ENCODE measurements at places on chromosomes 12 and 14.

DNA sequence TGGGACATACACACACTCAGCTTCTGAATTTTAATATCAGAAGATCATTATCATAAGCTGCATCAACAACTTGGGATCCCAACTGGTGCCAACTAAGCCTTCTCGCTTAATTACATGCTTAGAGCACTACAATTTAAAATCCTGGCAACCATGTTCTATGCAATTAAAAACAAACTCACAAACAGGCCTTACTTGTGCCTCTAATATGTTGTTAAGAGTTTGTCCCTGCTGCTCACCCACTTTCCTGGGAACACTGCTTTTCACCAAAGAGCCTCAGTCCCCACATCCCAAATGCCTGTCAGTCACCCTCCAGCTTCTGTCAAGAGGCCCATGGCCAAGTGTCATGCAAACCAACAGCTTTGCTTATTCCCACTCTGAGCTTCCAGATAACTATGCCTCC is 69.7 kb downstream of the TTC9 start:
- DNase-seq = no peak

- DNase-seq = no peak
Measured at GRCh38 chr14:68669111-68669511, 123.8 kb downstream of the ZFP36L1 start.

DNA sequence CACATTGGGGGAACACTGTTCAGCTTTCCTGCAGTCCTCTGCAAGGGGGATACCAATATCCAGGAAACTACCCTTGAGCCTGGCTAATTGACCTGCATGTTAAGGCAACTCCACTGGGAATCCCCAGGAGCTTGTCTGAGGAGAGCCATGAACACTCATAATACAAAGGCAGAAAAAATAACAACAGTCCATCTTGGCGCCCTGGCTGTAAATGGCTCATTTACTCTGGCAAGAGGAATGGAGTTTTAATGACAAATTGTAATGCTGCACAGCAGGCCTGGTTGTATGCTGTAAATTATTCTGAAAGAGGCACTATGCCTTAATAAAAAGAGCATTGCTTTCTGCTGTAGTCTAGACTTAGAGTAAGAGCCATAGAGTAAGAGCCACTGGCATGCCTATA is 58.3 kb downstream of the SLC8A3 start:
- no peak for DNase-seq

DNA sequence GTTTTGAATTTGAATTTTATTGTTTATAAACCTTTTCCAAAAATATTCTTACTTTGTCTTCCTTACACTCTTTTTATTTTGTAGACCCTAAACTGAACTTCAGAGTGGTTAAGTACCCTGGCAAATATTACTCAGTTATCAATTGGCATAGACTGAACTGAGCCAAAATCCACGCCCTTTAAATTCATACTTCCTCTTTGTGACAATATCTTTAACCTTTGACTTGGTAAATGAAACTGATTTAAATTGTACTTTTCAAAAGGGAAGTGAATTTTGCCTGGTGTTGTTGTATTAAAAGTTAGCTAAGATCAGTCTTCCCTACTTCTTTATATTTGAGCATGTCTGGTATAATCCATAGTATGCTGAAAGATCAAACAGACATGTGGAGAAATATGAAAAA is 184.3 kb upstream of the USP15 start:
- DNase-seq = no peak

- peak; percentile 69 for DNase-seq
Measured at GRCh38 chr12:101839324-101840283, 8.8 kb upstream of the GNPTAB start.

GRCh38 chr12:78970041-78970440 is 105.5 kb downstream of the SYT1 start:
- DNase-seq = no peak

- DNase-seq = no peak
Measured at GRCh38 chr12:2553388-2554126, 241.2 kb upstream of the FKBP4 start.

- DNase-seq = no peak
Measured at GRCh38 chr14:22974530-22975313, 7.6 kb downstream of the AJUBA start.

DNA sequence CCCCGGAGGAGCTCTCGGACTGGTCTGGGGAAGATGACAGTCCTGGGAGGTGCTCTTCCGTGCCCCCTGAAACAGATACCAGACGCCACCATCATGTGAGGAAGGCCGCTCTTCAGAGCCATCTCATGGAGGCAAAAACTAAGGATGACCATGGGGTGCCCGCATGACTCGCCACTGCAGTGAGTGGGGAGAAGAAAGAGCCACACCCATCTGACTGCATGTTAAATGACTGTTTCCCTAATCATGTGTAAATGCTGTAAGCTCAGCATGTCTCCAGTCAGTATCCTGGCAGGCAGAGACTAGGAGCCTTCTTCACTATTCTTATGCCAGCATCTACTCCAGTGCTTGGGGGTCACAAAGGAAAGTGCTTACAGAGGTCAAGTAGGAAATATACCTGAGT is 4.0 kb downstream of the STON2 start:
- no peak for DNase-seq

DNA sequence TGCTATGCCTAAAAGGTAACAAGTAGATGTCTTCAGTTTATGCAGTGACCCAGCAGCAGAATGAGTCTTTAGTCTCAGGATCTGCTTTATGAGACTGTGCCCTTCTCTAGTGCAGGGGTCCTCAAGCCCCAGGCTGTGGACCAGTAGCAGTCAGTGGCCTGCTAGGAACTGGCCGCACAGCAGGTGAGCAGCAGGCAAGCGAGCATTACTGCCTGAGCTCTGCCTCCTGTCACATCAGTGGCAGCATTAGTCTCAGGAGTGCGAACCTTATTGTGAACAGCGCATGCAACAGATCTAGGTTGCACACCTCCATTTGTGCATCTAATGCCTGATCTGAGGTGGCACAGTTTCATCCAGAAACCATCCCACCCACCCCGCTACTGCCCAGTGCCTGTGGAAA is 38.4 kb downstream of the LRP6 start:
- no peak for DNase-seq

DNA sequence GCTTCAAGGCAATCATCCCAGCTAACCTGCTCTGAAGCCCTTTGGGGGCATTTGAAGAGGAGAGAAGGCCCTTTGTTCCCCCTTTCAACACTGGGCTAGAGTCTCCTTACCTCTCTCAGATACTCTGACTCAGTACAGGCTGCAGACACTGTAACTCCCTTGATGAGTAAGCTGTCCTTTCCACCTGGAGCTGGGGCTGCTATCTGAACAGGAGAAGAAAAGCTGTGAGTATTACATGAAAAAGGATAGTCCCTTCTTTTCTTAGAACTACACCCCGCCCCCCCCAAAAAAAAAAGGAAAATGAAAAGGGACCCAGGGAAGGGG is 186.6 kb upstream of the PLEKHG7 start:
- DNase-seq = peak; percentile 22

GRCh38 chr14:89566644-89567415 is 149.8 kb upstream of the FOXN3 start:
- DNase-seq = no peak

DNA sequence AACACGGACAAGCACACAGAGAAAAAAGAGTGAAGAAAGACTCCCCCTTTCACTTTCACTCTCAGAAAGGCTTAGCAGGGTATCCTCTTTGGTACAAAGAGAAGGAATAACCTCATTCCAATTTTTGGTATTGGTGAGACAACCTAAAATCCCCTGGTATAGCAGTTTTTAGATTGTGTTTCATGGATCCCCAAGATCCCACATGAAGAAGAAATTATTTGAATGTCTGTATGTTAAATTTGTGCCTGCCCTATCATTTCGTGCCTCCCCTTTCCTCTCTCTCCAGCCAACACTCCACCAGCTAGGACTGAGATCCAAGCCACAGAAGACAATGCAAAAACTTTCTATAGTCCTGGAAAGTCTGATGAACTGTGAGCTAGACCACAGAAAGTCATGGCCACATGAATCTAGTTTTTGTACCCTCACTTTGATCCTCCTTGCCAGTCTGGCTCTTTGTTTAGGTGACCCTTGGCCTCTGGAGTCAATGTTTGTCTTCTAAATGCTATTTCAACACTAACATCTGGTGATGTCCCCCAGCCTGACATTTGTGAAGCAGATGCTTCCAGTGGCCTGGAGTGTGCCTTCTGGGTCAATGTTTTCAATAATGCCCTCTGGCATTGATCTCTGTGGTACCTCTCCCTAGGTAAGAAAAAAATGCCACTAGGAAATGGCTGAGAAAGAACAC is 181.9 kb upstream of the BMP4 start:
- DNase-seq = no peak

DNA sequence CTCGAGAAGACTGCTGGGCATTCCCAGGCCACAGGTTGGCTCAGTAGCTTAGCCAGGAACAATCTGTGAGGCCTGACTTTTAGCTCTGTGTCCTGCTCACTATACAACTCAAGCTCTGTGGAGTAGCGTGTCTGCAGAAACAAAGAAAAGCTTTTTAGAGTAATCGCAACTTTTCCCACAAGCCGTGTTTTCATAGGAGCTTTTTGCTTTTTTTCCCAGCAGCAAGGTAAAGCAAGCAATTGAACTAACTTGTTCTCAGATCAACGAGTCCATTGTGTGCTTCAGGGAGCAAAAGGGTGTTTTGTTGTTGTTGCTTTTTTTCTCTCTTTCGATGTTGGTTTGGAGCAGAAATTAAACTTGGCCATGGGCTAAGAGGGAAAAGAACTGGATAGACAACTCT is 97.3 kb upstream of the BCL2L14 start:
- no peak for DNase-seq

- DNase-seq = no peak
Measured at GRCh38 chr12:106632797-106633450, 50.1 kb downstream of the RFX4 start.

- no peak for DNase-seq
Measured at GRCh38 chr12:130953771-130954543, at the start of gene ADGRD1. Gene ADGRD1 (plus strand): TSS chr12:130953907. CDS start chr12:130954466, 559 bp downstream.

DNA sequence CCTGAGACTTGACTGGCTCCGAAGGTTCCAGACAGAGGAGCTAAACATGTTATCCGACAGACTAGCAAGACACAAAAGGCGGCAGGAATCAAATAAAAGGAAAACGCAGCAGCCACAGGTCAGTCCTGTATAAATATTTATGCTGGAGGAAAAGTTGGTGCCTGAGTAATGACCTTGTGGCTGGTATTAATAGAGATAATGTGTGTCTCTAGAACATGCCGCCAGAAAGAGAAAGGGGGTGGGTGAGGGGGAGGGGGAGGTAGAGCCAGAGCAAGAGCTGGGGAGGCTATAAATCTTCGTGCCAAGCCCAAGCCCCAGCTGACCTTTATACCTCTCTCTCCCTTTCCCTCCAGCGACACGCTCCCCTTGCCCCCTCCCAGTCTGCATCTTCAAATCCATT is 590.4 kb downstream of the MED13L start:
- no peak for DNase-seq

- DNase-seq = no peak
Measured at GRCh38 chr14:44798386-44799242, 163.1 kb downstream of the KLHL28 start.

DNA sequence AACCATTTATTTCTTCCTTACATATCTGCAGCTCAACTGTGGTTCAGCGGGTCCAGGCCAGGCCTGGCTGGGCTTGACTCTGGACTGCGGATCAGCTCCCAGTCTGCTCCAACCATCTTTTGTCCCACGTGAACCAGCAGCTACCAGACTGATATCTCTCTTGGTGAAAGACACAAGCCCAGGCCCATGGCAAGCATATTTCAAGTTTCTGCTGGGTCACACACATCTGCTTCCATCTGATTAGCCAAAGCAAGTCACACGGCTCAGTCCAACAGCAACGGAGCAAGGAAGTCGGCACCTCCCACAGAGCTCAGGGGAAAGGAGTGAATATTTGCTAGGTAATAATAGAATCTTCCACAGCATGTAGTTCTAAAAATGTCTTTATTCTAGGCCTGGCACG is 24.7 kb upstream of the MARK3 start:
- DNase-seq = no peak

- DNase-seq = peak; percentile 42
Measured at GRCh38 chr12:118136559-118137003, 657 bp downstream of the PEBP1 start.

DNA sequence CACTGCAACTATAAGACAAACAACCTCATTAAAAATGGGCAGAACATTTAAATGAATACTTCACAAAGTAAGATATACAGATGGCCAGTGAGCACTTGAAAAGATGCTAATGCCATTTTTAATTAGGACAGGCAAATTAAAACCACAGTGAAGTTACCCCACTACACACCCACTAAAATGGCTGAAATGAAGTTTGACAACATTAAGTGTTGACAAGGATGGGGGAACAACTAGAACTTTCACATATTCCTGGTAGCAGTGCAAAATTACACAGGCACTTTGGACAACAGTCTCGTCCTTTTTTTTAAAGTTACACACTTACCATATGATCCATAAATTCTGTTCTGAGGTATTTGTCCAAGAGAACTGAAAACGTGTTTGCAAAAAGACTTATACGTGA is 278.9 kb upstream of the DIO3 start:
- no peak for DNase-seq

DNA sequence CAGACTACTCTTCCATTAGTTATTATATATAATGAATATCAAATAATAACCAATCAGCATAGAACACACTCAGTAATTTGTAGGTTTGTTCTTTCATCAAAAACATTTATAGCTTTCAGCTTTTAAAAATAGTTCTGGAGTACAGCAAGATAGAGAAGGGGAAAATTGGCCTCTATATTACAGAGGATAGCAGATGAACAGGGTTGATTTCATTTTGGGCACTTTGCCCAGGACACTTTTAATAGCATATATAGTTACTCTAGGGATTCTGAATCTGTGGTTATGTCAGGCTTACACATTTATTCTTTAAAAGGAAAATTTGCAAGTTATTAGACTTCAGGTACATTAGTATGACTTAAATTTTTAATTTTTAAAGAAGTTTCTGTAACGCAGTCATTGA is 52.6 kb downstream of the IFT81 start:
- no peak for DNase-seq

GRCh38 chr12:117986705-117987469 is 18.1 kb upstream of the KSR2 start:
- no peak for DNase-seq

- DNase-seq = no peak
Measured at GRCh38 chr12:121520586-121521086, 60.2 kb downstream of the KDM2B start.

DNA sequence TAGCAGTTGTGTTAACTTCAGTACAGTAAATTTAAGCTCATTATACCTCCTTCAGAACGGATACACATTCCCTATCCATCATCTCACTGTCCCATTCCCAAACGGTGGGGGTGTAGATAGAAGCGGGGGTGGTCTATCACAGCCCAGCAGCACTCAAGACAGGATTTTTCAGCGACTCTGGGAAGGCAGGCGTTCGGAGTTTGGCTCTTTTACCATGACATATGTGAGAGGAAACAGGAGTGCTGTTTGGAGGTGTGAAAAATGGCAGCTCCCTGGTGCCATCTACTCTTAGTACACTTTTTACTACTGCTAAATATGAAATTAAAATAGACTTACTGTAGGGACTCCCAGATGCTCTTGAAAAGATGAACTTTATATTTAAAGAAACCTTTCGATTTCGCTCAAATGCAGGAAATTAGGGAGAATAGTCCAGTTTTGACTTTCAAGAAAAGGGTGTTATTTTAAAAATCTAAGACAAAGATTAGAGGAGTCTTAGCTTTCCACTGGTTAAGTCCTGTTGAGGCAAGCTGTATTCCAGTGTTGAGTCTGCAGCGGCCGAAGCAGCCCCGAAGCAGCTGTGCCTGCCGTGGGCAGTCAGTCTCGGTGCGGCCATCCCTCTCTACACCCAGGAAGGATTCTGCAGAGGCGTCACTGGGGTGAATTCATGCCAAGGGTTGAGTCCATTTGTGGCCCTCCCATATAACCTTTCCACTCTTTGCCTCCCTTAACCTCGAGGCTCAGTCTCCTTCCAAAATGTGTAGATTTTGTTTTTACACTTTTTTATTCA is 42.1 kb downstream of the KCNMB4 start:
- DNase-seq = no peak

- DNase-seq = no peak
Measured at GRCh38 chr12:76441016-76441415, 92.8 kb upstream of the BBS10 start.

All from activated naive CD4-positive, alpha-beta T cell treated with anti-CD3 and anti-CD28 coated beads, Interleukin-2, amount 50 U/mL, for 16 hours (primary cell).